Fibroblast of skin of abdomen (primary cell): ENCODE measurements at places on chromosomes 16 and 17.

DNA sequence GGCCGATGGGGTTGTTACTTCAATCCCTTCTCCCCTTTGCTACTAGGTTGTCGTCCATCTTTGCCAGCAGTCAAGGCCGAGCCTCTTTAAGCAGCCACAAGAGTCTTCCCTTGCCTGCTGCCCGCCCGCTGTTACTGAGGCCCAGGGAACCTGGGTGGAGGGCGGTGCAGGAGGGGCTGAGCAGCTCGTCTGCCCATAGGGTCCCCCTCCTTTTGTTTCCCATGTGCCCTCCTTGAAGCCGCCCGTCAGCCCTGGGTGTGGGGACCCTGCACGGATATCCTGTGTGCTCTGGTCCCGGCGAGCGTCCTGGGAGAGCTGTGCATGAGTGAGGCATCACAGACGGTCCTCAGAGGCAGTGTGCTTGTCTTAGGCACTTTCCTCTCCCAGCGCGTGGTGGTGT, 37.9 kb upstream of the CAPN15 start:
- DNase-seq: no peak

DNA sequence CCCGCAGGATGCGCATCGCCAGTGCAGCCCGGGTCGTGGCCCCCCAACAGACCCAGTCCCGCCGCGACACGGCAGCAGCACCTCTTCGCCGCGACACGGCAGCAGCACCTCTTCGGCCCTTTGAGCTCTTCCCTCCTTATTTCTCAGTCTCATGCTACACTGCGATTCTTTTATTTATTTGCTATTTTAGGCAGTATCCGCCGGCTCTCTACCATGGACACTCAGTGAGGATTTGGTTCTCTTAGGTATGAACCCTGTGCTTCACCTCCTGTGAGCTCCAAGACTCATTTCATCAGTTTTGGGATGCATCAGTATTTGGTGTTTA, 8.3 kb upstream of the MAP2K3 start:
- DNase-seq: no peak

GRCh38 chr17:72359811-72360210, 239.0 kb downstream of the SOX9 start:
- no peak for DNase-seq

GRCh38 chr17:31568121-31568520, 176.6 kb downstream of the RAB11FIP4 start:
- no peak for DNase-seq

DNA sequence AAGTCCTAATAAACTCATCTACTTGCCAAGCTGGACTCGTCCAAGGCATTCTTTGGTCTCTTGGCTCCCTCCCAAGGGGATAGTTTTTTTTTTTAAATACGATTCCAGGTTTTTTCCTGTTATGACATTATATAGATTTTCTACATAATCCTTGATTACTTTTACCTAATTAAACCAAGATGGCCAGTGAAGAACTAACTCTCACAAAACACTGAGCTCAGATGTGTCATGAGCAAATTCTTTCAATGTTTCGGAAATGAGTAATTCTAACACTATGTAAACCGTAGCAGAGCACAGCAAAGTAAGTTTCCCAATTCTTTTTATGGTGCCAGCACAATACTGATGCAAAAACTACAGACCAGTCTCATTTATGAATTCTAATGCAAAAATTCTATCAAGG, 1.8 kb downstream of the ZNF23 start:
- peak; percentile 90 for DNase-seq

DNA sequence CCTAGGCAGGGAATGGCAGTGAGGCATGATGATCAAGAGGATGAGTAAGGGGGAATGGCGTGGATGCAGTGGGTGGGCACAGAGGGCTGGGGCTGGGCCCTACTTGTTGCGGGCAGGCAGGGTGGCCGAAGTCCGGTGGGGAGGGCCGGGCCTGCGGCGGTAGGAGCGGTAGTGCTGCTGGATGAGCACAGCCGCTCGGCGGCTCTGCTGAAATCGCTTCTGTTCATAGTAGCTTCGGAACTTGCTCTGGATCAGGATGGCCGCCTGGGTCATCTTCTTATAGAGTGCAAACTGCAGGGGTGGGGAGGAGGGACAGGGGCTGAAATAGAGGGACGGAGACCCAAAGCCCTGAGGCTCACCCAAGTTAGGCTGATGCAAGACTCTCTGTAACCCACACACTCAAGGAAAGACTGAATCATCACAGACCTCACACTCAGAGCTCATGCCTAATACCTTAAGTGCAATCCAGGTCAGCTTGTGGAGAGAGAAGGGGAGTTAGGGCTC, 1.5 kb upstream of the SPAG7 start:
- peak; percentile 96 for DNase-seq

DNA sequence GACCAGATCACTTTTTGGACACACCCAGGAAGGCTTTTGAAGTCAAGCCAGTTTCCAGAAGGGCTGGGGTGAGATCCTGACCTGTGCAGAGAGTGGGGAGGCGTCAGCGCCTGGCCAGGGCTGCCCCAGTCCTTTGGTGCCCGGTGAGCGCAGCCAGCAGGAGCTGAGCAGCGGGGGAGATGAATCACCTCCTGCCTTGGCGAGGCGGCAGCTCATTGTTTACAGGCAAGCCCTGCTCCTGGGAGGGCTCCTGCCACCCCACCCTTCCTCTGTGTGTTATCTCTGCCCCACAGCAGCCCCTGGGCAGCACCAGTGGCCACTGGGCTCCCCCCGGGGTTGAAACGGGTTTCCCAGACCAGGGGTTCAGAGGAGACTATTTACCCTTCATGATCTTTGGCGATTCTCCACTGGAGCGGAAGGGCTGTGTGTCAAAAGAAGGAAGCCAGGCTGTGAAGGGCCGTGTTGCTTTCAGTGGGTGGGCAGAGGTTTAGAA, 14.1 kb upstream of the ITGB4 start:
- DNase-seq: no peak

DNA sequence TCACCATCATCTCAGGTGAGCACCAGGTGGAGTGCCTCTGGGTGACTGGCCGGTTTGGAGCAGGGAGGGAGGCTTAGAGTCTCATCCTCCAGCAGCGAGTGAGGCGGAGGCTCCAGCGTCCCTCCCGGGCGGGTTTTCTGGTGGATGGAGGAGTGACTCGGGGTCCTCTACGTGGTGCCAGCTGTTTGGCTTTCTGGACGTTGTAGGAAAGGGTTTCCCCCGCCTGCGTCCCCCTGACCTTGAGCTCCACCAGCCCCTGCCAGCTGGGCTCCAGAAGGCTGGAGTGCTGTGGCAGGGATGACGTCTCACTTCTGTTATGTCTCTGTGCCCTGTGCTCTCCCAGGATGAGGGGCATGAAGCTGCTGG, 522 bp downstream of the DNASE1 start:
- DNase-seq: no peak

- peak; percentile 68 for DNase-seq
Measured at GRCh38 chr16:70529051-70529777, 5.6 kb downstream of the SF3B3 start.

- no peak for DNase-seq
Measured at GRCh38 chr16:11245988-11246387, 10.0 kb downstream of the SOCS1 start.

DNA sequence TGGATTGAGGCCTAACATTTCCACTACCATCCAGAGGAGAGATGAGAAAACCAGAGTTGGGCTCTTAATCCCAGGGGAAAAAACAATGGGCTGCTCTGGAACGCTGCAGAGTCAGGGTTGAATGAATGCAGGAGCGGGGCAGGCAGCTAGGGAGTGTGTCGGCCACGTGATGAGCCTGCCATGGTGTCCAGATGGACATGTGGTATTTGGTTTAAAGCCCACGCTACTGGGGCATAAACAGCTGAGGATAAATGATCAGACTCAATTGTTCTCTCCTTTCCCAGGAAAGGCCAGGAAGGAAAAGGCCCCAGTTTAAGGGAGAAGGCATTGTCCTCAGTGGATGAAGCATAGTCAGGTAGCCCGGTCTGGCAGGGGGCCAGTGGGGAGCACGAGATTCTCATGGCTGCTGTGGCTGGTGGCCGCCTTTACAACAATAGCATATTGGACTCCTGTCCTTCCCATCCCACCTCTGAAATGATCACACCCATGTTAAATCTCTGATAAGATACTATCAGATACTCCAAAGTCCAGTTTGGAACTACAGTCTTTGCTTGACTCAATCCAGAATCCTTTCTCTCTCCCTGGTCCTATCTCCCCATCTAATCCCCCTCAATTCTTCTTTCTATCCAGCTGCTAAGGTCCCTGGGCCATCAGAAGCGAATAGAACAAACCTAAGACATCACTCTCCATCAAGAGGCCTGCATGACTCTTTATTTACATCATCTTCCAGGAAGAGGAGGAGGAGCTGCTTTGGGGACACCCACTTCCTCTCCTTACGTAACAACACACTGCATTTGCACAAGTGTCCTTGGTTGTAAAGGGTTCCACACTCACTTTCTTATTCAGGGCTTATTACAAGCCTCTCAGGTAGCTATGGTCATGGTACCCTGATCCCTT, 20.4 kb downstream of the CA4 start:
- DNase-seq: peak; percentile 57

GRCh38 chr17:2319051-2319450, 15.3 kb downstream of the SRR start:
- DNase-seq: no peak

DNA sequence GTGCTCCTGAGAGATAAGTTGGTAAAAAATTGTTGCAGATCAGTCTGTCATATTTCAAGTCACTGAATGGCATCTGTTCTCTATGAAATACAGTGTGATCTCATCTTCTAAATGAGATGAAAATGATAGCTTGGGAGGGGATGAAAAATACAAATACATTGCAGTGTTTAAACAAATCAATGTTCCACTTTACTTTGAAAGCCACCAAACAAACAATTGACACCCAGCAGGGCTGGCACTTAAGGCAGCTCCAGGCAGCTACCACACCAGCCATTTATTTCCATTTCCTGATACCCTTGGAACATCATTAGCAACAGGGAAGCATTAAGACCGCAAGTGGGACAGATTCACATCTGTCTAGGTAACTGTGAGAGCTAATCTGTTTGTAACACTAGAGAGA, 827.6 kb upstream of the KIF2B start:
- no peak for DNase-seq

- DNase-seq: no peak
Measured at GRCh38 chr16:9135797-9136196, 44.4 kb downstream of the HAPSTR1 start.

- DNase-seq: no peak
Measured at GRCh38 chr17:79938336-79939093, 97.2 kb downstream of the TBC1D16 start.

GRCh38 chr16:52456368-52456767, 90.6 kb downstream of the TOX3 start:
- DNase-seq: no peak

GRCh38 chr17:66655861-66656260, 179.1 kb upstream of the CACNG5 start:
- peak; percentile 37 for DNase-seq

- no peak for DNase-seq
Measured at GRCh38 chr17:39104046-39104445, 47.4 kb downstream of the PLXDC1 start.

- DNase-seq: no peak
Measured at GRCh38 chr17:10772425-10773380, 31.2 kb downstream of the TMEM238L start.

DNA sequence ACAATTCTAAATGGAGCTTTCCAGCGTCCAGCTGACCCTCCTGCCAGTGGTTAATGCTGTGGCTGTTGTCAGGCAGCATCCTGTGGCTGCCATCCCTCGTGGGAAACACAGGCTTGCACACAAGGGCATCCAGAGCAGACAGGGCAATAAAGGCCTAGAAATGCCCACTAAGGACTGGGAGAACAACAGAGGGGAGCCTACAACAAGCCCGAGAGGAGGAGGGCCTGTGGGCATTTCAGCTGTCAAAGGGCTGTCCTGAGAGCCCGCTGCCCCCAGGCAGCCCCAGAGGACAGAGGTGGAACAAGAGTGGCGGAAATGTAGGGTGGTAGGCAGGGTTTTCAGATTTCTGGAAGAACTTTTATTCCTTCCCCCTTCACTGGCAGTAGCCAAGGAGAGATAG, 81.1 kb downstream of the TNRC6C start:
- DNase-seq: no peak

- DNase-seq: no peak
Measured at GRCh38 chr17:39352511-39352910, 48.9 kb downstream of the FBXL20 start.

DNA sequence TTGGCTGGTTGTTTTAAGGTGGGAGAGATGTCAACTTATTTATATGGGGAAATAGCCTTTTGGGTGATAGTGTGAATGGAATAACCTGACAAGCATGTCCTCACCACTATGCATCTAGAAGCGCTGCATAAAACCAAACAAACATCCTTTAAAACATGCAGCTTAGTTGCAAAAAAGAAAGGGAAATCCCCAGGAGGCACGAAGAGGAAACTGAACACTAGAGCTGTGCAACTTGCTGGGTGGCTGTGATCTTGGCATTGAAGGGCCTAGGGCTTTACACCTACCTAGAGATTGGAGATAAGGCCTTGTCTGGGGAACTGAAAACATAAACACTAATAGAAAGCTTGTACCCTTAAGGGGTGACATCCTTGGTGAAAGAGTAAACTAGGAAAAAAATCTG, 7.3 kb downstream of the C16orf54 start:
- no peak for DNase-seq

DNA sequence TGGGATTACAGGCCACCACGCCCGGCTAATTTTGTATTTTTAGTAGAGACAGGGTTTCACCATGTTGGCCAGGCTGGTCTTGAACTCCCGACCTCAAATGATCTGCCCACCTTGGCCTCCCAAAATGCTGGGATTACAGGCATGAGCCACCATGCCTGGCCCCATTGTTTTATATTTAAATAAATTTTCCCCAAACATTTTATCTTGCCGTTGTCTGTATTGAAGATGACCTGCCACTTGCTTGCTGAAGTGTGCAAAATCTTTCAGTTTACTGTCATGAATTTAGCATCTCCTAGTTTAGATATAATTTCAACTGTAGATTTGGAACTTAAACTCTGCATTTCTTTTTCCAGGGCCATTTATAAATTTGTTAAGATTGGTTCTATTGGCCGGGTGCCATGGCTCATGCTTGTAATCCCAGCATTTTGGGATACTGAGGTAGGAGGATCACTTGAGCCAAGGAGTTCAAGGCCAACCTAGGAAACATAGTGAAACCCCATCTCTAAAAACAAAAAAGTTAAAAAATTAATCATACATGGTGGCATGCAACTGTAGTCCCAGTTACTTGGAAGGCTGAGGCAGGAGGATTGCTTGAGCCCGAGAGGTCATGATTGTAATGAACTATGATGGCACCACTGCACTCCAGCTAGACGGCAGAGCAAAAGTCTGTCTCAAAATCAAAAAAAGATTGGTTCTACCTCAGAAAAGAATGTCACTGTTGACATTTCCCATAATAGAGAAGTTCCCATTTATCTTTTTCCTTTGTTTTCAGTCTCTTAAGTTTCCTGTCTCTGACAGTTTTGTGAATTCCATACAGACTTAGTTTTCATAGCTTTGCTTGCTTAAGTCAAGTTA, 84.4 kb downstream of the VMP1 start:
- DNase-seq: peak; percentile 87

GRCh38 chr17:2214929-2215615, 88.5 kb downstream of the SMG6 start:
- peak; percentile 88 for DNase-seq

DNA sequence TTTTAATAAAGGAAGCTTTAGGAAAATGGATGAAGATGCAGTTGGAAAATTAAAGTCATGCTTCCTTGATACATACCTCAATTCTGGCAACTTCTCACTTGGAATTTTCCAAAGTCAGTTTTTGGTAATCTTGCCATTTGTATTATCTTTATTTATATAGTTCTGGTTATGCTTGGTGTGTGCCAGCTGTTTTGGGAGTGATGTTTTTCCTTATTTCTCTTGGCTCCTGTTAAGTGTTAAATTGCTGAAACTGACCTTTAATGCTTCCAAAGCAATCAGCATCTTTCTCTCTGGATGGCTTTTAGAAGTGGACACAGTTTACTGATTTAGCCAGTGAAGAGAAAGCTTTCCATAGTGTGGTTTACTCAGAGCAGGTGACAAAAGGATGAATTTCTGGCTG, 70.1 kb upstream of the HAS3 start:
- DNase-seq: no peak
